NCI-H526 (cell line): ENCODE measurements at places on chromosomes 1 and 21.

GRCh38 chr1:162391790-162392563, 10.4 kb downstream of the C1orf226 start:
- DNase-seq, result peak; percentile 80

GRCh38 chr1:240244968-240245628, 153.4 kb downstream of the FMN2 start:
- DNase-seq, result no peak

DNA sequence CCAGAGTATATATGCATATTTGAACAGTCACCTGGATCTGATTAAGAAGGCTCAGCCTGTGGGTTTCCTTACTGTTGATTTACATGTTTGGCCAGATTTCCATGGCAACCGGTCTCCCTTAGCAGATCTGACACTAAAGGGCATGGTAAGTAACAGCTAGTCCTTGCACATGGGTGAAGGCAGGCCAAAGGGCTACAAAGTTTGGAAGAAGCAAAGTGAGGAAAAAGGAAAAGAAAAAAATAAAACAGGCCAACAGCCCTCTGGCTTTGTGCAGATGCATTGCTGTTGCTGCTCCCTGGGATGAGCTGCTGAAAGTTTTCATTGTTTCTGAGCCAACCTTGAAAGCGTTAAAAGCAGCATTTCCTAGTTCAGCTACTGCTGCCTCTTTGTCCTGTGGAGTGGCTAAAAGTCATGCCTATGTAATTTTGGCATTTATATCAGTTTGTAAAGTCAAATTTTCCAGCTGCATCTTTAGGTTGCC, 176.5 kb upstream of the HOOK1 start:
- DNase-seq, result peak; percentile 6

DNA sequence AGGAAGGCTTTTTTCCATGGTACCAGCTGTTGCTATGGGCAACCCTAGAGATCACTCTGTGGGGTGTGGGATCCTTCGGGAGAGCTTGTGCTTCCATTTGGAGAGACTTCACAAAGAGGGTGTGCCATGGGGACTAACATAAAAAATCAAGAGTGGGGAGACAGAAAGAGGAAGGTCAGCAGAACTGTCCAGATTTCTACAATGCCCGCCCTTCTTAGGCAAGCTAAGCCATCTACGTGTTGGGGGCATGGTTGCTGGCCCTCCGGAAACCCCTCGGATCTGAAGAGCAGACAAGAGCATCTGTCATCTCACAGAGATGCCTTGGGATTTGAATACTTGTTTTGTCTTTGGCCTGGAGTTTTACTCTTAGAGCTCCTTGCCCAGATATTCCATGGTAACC, 83.9 kb upstream of the ZNF648 start:
- no peak for DNase-seq

DNA sequence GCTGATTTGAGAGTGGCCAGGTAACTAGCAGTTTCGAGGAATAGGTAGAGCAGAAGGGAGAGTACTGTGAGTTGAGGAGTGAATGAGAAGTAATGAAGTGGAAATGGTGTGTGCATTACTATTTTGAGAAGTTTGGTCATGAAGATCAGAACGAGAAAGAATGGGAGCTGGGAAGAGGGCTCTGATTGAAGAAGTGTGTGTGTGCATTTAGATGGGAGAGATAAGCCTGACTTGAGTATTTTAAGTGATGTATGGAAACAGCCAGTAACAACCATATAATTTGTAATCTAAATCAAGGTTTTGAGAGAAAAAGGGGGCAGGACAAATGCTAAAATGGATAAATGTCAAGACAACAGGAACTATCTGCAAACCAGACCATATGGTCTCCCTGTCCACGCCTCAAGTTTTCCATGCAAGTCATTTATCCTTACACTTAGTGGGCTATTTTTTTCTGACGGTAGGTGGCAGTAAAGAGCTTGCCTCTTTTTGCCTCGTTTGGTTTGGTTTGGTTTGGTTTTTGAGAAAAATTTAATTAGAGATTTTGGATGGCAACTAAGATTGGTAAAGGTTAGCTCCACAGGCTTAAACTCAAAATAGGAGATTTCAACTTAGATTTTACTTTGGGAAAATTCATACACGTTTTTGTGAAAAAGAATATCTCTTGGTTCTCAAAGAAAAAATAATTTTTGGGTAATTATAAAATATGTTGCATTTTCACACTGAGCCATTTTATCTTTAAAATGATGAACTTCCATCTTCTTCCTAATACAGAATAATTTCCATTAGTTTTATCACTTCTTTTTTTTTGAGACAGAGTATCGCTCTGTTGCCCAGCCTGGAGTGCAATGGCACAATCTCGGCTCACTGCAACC, 9.5 kb upstream of the B3GALNT2 start:
- peak; percentile 37 for DNase-seq

- DNase-seq, result no peak
Observed at GRCh38 chr1:248847181-248847955, 9.3 kb downstream of the ZNF672 start.

DNA sequence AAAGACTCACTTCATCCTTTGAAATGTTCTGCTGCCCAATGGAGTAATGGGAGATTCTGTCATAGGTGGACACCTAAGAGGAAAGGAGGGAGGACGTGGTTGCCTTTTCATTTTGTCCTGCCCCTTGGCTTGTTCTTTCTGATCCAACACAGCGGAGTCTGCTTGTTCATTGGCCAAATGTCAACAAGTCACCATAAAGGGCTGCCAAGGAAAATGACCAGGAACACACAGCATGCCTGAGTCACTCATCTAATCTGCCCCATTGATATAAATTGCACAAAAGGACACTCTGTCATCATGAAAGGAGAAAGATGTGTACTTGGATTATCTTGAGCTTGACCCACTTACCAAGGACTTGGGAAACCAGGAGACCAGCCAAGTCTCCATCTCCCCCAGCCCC, 422.9 kb downstream of the SETD4 start:
- DNase-seq, result no peak

DNA sequence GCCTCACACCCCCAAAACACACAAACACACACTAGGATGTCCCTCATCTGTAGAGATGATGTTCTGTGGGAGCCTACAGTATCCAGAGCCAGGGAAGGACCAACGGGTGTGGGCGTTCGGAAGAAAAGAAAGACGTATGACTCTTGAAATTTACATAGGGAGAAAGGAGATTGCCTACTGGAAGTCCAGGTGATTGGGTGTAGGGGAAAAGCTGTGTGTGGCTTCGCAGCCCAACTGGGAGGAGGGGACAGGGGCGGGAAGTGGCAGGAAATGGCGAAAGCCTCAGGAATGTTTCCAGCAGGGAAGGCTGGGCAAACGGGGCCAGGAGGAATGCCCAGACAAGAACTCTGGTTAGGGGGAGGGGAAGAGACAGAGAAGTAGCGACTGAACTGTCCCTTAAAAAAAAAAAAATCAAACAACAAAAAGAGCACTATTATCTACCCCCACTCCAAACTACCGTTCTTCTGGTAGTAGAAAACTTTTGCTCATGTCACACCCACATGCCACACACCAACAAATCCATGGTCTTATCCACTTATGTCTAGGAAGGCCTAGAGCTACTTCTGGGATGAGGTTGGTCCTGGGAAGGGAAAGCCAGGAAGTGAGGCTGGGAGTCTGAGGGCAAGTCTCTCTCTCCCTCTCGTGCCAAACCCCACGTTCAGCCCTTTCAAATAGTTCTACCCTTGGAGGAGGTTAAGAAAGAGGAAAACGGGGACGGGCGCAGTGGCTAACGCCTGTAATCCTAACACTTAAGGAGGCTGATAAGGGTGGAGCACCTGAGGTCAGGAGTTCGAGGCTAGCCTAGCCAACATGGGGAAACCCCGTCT, 1.8 kb upstream of the CKS1B start:
- DNase-seq, result no peak

GRCh38 chr1:86197206-86197855, 40.8 kb upstream of the COL24A1 start:
- DNase-seq, result no peak

GRCh38 chr1:231631717-231632116, 5.1 kb downstream of the DISC1 start:
- DNase-seq, result no peak

GRCh38 chr1:22121421-22121911, 21.4 kb downstream of the WNT4 start:
- DNase-seq, result no peak

GRCh38 chr1:162703708-162704107, 71.4 kb downstream of the DDR2 start:
- DNase-seq, result no peak

DNA sequence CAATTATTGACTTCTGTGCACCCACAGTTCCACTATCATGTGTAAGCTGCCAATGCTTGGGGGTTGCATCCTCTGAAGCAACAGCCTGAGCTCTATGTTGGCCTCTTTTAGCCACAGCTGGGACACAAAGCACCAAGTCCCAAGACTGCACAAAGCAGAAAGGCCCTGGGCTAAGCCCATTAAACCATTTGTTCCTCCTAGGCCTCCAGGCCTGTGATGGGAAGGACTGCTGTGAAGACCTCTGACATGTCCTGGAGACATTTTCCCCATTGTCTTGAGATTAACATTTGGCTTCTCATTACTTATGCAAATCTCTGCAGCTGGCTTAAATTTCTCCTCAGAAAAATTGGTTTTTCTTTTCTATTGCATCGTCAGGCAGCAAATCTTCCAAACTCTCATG, 123.7 kb upstream of the DEPDC1 start:
- DNase-seq, result no peak

DNA sequence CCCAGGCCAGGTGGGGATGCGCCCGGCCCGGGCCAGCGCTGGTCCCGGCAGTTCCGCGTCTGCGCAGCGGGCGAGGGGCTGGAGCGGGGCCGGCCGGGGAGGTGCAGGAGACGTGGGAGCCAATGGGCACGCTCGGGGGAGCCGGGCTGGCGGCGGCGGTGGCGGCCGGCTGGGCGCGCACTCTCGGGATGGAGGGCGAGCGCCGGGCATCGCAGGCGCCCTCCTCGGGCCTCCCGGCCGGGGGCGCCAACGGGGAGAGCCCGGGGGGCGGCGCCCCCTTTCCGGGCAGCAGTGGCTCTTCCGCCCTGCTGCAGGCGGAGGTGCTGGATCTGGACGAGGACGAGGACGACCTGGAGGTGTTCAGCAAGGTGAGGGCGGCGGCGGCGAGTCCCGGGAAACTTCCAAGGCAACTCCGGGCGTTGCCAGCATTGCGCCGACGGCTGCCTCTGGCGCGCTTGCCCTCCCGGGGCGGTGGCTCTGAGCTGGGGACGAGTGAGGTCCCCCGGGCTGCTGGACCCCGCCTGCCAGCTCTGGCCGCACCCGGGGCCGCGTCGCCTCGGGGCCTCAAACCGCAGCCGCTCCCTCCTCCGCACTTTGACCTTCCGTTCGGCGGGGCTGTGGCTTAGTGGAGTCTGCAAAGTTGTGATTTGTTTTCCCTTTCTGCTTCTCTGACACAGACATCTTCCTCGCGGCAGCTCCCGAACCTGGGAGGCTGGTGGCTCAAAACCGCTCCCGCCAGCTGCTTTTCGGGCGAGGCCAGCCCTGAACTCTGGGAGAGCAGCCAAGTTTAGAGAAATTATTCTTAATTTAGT, at the start of gene SNX7:
TSS of gene SNX7 (plus strand) at position 178 of the 812 bp plus-strand sequence. CDS start at position 189, 11 bp downstream.
- peak; percentile 34 for DNase-seq

DNA sequence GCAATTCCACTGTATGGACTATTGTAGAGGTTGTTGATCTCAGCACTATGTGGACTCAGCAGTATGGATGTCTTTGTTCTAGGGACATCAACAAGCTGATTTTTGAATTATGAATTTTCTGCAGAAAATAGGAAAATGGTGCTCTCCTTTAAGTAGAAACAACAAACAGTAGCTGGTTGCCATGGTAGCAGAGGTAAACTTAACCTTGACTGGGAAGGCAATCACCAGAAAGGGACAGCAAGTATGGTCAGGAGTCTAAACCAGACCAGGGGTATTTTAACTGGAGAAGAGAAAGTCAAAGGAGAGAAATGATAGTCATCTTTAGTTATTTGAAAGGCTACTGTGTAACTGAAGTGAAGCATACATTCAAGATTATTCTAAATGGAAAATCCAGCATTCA, 22.3 kb downstream of the WLS start:
- DNase-seq, result no peak

DNA sequence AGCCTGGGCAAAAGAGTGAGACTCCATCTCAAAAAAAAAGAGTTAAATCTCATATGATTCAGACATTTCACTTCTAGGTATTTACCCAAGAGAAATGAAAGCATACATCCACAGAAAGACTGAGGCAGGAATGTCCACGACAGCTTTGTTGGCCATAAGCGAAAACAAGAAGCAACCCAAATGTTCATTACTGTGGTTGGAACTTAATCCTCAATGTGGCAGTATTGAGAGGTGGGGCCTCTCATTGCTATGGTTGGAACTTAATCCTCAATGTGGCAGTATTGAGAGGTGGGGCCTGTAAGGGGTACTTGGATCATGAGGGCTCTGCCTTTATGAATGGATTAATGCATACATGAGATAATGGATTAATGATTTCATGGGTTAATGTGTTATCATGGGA, 15.2 kb downstream of the C21orf58 start:
- DNase-seq, result no peak

DNA sequence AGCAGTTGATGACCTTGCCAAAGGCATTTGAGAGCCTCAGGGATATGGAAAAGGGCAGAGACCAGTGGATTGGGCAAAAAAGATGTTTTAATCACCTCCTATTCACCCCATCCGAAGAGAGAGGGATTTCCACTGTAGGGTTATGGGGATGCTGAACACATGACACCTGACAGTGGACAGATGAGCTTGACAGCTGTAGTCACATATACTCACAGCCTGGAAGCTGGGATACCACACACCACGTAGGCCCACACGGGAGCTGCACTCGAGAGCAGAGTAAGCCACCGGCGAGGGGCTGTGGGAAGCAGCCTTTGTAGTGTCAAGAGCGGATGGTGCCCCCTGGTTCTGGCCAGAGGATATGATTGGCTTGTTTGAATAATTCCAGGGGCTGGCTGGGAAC, 20.0 kb downstream of the ZBTB40 start:
- DNase-seq, result no peak

- DNase-seq, result peak; percentile 65
Observed at GRCh38 chr1:153355445-153356071, 2.1 kb upstream of the S100A9 start.

DNA sequence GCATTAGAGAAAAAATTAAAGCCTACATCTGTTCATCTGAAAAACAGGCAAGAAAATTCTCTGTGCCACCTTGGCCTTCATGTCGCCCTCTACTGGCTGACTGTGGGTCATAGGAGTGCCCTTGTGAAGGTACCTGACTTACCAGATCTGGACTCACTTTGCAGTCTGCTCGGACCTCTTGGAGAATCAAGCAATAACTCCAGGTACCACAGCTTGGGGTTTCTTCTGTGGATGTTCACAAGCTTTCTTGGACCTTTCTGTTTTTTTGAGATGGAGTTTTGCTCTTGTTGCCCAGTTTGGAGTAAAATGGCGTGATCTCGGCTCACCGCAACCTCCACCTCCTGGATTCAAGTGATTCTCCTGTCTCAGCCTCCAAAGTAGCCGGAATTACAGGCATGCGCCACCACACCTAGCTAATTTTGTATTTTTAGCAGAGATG, 2.4 kb upstream of the PRAMEF18 start:
- peak; percentile 7 for DNase-seq

DNA sequence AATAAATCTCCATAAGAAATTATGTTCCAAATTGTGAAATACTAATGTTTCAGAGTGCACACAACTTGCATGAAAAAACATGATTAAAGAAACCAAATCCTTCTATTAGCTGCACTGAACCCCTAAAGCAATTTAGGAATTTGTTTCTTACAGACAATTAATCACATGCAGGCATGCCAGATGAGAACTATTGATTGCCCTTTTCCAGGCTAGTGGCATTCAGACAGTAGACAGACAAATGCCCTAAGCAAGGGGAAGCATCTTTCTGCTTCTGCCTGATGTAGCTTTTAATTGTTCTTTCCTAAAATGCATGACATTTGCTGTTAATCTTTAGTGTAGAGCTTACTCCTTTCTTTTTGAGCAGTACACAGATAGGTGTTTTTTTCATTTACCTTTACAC, 229.5 kb downstream of the DPYD start:
- DNase-seq, result no peak
